ENCODE measurements at places on chromosomes 7 and 10.

GRCh38 chr10:84160663-84161362 is 12.8 kb upstream of the GPR15LG start:
- DNase-seq = peak; percentile 23

- no peak for DNase-seq
These were observed 233.0 kb downstream of the PTN start for GRCh38 chr7:137110535-137110934.

GRCh38 chr7:64687249-64687648 is 21.3 kb downstream of the ZNF107 start:
- no peak for DNase-seq

DNA sequence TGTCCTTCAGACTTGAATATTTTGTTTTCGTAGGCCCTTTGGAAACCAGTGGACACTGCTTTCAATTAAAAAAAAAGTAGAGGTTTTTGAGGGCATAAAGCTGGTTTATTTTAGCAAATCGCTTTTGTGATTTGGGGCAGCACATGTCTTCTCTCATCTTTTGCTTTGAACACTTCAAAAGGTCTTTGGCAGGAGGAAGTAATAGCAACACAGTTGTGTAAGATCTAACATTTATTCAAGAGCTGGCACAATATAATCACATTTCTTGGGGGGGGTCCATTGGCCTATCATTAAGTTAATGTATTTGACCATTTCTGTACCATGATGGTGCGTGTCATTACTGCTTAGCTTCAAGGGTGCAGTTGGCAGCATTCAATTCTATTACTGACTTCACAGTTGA is 42.4 kb downstream of the DYNC1I1 start:
- no peak for DNase-seq

GRCh38 chr7:107284911-107285479 is 116.2 kb downstream of the HBP1 start:
- no peak for DNase-seq

- DNase-seq = no peak
These were observed 985.2 kb downstream of the LRMDA start for GRCh38 chr10:76416642-76417041.

DNA sequence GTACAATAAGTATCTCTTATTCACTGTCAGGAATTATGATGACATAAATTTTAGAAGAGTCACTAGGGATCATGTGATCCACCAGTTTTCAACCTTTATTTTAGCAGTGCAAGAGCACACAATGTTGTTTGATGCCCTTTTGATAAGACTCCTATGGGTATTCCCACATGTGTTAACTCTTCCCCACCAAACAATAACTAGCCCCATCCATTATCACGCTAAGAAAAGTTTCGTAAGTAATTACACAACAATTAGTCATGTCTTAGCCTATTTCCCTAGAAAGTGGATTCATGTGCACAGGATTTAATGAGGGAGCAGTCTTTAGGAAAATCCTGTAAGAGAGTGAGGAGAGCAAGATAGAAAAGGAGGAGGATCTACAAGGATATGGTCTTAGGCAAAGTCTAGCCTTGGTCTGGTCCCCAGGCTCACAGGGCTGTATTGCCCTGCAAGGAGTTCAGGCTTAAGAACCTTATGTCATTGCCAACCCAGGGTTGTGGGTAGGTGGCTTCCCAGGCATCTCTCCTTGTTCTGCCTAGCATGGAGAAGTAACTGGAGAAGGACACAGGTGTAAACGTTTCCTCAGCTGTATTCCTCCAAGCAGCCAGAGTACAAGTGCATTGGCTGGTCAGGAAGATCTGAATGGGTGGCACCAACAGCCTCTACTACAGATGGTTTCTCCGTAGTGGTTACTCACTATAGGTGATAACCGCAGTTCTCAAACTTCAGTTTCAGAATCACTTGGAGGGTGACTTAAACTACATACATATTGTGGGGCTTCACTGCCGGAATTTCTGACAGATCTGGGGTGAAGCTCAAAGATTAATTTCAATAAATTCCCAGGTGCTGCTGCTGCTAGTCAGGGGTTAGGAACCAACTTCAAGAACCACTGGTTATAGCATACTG is 574.5 kb downstream of the SUGCT start:
- DNase-seq = no peak

DNA sequence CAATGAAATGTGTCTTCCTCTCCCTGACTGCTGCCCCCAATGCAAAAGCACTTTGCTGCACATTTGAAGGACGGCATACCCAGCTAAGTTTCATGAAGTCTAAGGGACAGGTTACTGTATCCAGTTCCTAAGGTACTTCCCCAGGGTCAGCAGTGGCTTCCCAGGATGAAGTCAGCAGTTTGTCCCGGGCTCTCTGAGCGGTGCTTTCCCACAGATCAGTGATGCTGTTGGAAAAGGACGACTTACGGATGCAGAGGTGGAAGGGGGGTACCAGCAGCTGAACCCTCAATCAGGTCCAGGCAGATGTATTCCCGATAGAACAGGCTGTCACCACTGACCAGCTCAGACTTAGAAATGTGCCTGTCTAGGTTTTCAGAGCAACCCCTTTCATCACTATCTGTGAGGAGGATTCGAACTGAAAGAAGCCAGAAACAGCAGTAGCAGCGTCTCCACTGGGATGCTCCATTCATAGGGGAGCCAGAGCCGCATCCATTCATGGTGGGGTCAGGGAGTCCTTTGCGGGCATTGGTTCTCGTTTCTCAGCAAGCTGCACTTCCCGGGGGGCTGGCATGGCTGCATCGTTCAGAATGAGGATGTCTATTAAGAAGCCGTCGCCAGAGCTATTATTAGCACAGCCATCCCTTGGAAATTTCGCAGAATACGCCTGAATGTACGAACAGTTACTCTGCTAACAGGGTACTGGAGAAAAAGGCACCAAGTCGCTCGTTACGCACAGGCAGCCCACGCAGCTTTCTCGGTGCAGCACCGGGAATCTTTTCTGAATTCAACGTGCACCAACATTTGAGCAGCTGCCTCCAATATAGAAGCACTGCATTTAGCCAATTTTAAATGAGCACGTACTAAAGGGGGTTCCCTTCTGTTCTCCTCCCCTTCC is 303.7 kb downstream of the PRPF18 start:
- no peak for DNase-seq

GRCh38 chr10:123557366-123558108 is 108.6 kb upstream of the GPR26 start:
- DNase-seq = no peak

GRCh38 chr7:82714883-82715282 is 271.3 kb upstream of the CACNA2D1 start:
- no peak for DNase-seq

DNA sequence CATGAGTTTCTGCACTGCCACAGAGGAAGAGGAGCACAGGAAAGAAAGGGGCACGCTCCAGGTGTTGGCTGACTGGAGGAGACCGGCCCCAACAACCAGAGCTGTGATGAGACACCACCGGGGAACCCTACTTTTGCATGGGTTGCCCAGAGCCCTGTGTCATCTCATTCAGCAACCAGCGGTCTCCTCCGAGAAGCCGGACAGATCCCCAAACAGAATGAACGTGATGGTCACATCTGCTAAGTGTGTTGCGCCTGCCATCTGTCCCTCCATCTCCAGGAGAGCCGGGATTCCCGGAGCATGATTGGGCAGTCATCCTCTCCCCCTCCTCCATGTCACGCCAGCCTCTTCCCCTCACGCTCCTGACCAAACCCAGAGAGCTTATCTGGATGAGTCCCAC is 22.9 kb downstream of the PARP12 start:
- DNase-seq = no peak

DNA sequence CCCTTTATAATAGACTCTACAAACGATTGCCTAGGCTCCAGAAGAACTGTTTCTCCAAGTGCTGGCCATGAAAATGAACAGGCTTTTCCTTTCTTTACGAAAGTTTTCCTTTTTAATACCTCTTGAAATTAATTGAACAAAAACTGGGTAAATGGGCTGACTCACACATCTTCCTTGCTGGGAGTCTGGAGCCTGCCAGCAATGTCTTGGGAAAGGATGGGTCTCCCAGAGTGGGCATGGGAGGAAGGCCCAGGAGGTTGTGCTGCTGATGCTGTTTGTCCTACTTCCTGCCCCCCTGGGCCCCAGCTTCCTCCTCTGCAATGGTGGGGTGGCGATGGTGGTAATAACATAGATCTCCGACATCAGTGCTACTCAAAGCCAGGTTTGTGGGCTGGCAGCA is 174.1 kb downstream of the RPS24 start:
- DNase-seq = no peak

DNA sequence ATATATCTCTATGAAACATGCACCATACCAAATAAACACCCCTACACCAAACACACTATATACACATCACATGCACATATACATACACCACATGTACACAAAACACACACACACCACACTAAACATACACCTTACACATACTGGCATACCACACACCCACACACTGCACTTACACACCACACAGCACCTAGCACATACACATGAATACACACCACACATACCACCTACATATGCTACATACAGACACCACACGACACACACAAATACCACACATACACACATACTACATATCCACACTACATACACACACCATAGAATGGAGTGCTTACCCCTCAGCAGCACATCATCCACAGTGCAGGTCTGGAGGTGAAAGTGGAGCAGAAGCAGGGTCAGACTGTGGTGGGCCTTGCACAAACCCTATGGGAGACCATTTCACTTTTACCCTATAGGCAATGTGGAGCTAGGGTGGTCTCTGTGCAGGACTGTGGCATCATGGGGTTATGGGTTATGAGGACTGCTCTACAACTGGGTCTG is 64.6 kb downstream of the WDFY4 start:
- DNase-seq = no peak

GRCh38 chr10:87863053-87863943 is at the start of the genes KLLN and PTEN:
TSS of gene KLLN (minus strand) at chr10:87863533. CDS start at chr10:87862487, 1,046 bp downstream.
TSS of gene PTEN (plus strand) at chr10:87863625. CDS start at chr10:87864470, 845 bp downstream.
- DNase-seq = peak; percentile 91

DNA sequence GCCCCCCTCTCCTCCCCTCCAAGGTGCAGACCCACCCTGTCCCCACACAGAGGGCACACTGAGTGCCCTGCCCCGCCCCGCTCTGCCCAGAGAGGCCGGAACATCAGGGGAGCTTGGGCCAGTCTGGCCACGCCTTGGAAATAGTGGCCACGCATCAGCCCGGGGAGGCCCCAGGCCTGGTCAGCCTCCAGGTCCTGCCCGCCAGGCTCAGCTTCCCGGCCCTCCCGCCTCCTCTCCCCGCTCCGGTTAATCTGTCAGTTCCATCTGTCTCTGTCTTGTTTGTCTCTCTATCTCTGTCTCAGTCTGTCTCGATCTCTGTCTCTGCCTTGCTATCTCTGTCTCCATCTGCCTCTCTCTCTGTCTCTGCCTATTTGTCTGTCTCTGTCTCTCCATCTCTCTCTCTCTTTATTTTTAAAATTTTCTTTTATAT is 28.9 kb upstream of the TNRC18 start:
- DNase-seq = no peak

DNA sequence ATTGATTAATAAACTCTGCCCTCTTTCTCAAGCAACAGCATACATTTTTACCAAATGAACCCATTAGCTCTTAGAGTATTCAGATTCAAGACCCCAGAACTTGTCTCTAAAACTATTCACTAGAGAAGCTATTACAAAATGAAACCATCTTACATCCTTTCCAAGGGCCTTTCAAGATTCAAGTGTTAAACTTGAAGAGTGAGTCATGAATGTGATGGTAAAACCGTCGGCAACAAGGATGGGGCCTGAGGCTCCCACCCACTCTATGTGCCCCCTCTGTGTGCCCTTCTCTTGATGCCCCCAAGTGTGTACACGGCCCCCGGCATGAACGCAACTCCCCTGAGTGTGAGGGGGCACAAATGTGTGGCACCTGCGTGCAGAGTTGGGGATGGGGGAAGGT is 46.4 kb downstream of the SFMBT2 start:
- no peak for DNase-seq

DNA sequence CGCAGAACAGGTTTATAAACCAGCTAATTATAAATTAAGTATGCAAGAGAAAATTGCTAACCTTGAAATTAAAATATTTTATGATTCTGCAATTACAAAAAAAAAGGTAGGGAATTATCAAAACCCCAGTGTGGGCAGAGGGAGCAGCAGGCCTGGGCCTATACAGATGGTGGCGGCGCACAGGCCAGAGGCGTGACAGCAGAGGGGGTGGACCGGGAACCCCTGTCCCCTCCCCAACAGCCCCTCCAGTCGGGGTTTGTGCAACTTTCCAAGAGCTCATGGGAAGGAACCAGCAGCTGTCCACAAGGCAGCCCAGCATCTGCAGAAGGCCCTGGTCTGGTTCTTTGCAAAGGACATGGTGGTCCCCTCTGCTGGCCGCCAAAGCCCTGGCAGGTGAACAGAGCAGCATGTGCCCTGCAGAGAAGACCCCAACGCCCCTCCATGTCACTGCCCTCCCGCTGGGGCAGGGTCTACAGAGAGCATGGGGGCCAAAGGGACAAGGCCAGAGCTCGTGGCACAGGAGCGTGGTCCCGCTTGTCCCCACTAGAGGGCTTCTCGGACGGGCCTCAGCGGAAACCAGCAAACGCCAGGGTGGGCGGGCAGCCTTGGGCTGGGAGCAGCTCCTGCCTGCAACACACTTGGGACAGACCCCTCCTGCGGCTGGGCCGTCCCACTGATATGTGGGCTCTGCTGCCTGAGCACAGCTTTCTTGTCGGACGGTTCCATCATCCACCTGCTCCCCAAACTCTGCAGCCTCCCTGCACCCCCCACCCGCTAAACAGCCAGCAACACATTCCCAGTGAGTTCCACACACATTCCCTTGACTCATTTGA is 75.1 kb downstream of the EBF3 start:
- peak; percentile 12 for DNase-seq

GRCh38 chr7:140605337-140605736 is 35.3 kb downstream of the DENND2A start:
- no peak for DNase-seq

DNA sequence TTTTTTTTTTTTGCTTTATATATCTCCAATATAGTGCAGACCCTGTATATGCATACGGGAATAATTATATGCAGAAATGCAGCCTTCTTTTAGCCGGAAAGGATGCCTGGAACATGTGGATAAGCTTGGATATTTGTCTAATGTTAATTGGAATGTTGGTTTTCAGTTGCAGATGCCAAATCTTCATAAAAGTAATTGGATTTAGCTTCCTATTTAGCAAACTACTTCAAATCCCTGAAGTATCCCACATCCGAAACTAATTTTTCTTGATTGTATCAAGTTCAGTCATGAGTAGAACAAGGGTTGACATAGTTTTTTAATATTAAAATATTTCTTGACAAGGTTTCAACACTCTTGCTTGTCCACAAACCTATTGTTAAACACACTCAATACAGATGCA is 281.7 kb downstream of the BBS9 start:
- DNase-seq = no peak

DNA sequence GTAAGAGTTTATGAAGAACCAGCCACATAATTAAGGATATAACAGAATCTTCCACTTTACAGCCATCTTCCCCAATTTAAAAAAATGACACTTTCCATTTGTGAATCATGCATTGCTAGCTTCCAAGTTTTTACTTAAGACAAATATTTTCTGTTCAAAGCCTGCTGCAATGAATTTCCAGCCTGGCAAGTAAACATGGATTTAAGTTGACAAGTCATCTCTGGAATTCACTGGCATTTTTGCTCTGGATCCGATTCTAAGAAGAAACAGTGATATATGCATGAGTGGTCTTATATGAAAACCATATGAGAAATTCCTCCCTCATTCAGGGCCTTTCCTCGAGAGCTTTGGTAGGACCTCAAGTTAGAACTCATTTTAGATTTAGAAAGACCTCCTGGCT is 116.1 kb upstream of the CDCA7L start:
- no peak for DNase-seq
